Retinal pigment epithelial cell (primary cell): ENCODE measurements at places on chromosomes 3 and 15.

GRCh38 chr3:71089271-71089847 is 494.2 kb downstream of the FOXP1 start:
- DNase-seq: no peak

GRCh38 chr15:39922462-39923092 is 2.5 kb upstream of the GPR176 start:
- DNase-seq: no peak

DNA sequence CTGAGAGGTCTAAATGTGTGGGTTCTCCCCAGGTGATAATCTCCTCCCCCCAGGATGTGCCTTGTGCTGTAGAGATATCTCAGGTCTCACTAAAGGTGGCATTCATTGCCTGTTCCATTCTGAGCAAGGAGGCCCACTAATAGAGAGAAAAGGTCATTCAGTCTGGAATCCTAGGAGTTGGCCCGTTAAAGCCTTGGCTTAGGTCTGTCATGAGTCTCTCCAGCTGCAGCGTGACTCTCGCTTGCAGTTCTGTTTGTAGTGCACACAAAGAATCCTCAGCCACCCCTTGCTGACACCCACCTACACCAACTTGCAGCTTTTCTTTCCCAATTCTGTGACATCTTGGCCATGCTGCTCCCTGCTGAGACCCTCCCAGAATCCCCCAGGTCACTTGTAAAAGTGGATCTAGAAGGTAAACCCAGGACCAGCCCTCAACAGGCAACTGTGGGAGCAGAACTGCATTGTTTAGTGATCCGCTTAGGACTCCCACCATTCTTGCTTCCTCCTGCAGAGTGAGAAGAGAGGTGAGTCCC is 17.7 kb downstream of the MAGEF1 start:
- no peak for DNase-seq

DNA sequence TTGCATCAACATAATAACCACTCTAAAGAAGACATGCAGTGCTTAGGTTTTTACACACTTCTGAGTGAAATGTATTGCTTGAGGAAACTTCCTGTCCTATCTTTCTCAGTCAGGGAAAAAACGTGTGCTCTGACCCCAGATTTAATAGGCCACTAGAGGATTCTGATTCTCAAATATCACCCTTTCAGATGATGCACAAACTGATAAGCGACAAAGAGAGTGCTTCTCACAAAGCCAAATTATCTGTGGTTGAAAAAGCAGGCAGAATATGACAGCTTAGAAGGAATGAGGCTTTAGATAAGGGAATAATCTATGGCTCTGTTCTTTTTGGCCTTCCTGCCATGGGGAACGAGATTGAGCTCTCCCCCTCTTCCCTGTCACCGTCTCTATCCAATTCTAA is 583.4 kb upstream of the SGO1 start:
- DNase-seq: no peak

GRCh38 chr3:126100634-126101301 is 16.8 kb upstream of the SLC41A3 start:
- no peak for DNase-seq

- no peak for DNase-seq
Observed at GRCh38 chr3:131723343-131723742, 220.6 kb upstream of the MRPL3 start.

GRCh38 chr3:122916580-122916979 is 111.0 kb downstream of the SEMA5B start:
- no peak for DNase-seq

DNA sequence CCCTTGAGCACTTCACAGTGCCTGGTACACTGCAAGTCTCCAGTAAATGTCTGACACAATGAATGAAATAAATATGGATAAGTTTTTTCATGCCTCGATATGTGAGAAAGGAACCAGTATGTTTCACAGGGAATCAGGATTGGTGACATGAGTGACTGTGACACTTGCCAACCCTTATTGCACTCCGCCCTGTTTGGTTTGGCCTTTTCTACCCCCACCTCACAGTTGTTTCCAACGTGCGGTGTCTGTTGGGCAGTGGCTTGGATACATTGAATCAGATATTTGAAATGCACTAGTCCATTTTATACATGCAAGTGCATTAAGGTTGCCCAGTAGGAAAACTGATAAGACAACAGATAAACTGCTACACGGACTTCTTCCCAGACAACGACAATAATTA is 2.0 kb downstream of the NPHP3 start:
- DNase-seq: no peak

DNA sequence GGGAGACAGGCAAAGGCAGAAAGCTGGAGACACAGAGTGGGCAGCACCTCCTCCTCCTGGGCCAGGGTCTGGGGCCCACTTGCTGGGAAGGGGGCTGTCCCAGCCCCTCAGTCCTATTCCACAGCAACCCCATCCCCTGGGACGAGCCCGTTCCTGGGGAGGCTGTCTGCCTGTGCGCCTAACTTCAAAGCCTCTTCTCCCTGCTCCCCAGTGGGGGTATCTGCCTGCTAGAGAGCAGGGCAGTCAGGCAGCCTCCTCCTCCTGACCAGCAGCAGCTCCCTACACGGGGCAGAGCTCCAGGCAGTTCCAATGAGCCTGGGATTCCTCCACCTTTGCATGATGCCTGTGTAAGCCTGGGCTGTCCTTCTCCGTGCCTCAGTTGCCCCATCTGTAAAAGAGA is 6.9 kb downstream of the PTH1R start:
- DNase-seq: no peak

GRCh38 chr3:41874022-41874421 is 87.9 kb downstream of the ULK4 start:
- DNase-seq: no peak

- no peak for DNase-seq
Observed at GRCh38 chr3:36060950-36061349, 319.4 kb upstream of the STAC start.

GRCh38 chr15:33076937-33077336 is 117.6 kb downstream of the FMN1 start:
- DNase-seq: no peak

DNA sequence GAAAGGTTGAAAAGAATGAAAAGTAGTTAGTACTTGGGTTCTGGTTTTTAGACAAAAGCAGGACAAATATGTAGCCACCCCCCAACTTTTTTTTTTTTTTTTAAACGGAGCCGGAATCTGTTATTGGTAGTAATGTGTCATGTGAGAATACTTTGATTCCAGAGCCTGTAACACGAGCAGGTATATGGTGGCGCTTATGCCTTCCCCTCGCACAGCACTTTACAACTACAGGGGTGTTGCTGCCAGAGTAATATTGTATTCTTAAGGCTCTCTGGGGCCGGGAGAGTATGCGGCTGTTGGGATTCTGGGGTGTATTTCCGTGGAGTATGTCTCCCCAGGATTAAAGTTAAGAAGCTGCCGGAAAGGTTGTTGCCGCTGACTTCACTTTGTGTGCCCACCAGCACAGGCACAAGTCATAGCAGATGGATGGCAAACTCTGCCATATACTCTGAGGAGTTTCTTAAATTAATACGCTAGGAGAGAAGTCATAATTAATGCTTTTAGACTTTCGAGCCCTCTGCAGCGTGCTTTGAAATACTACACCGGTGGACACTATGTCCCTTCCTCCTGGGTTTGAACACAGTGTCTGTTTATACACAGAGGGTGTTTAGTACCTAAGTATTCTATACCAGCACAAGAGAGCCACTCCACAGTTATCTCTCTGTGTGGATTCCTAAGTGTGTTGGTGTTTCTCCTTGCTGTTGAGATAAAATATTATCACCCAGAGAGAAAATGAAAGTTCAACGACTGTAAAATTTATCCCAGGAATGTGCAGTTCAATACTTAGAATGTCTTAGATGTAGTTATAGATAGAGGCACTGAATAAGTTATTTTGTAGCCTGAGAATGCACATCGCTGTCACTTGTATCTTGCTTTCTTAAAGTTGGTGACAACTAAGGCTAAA is 1.4 kb downstream of the MBNL1 start:
- peak; percentile 43 for DNase-seq

GRCh38 chr15:31332681-31333071 is 6.0 kb downstream of the KLF13 start:
- no peak for DNase-seq

GRCh38 chr3:95468331-95468730 is 1346.1 kb upstream of the EPHA6 start:
- DNase-seq: no peak

DNA sequence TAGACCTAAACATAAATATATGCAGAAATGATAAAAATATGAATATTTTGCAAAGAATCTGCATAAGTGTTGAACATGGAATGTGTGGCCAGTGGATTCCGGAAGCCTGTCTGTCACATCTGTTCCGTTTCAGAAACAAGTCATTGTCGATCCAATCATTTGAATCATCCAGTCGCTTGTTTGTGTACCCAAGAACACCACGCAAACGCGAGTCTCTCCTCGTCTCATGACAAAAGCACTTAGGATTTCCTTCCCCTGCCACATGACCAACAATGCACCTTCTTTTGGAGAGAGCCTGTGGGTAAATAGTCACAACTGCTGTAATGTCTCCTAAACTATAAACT is 80.2 kb downstream of the FMN1 start:
- no peak for DNase-seq

- no peak for DNase-seq
Observed at GRCh38 chr3:38245930-38246329, 19.7 kb upstream of the SLC22A13 start.

DNA sequence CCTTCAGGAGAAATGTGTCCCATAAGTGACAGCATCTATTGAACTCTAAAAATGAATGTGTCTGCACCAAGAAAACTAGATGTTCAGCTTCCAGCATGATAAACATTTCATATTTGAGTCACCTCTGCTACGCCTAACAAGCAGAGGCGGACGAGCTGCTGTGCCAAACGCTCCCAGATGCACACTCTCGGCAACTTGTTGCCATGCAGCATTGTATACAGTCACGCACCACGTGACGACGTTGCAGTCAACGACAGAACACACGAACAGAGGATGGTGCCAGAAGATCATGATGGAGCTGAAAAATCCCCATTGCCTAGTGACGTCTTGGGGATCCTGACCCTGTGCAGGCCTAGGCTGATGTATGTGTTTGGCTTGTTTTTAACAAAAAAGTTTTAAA is 137.5 kb downstream of the XXYLT1 start:
- no peak for DNase-seq

DNA sequence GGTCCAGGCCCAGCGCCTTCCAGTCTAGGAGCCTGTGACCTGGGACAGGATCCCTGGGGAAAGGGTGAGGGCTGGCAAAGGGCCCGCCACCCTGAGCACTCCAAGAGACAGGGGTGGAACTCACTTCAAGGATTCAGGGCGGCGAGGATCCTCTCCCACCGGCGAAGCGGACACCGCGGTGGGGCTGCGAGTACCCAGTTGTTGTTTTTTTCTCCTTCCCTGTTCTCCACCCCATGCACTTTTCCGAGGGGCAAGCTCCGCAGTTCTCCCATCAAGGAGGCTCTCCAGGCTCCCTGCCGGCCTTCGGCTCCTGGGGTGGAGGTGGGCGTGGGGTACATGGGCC is 387 bp upstream of the PAQR5 start:
- no peak for DNase-seq

DNA sequence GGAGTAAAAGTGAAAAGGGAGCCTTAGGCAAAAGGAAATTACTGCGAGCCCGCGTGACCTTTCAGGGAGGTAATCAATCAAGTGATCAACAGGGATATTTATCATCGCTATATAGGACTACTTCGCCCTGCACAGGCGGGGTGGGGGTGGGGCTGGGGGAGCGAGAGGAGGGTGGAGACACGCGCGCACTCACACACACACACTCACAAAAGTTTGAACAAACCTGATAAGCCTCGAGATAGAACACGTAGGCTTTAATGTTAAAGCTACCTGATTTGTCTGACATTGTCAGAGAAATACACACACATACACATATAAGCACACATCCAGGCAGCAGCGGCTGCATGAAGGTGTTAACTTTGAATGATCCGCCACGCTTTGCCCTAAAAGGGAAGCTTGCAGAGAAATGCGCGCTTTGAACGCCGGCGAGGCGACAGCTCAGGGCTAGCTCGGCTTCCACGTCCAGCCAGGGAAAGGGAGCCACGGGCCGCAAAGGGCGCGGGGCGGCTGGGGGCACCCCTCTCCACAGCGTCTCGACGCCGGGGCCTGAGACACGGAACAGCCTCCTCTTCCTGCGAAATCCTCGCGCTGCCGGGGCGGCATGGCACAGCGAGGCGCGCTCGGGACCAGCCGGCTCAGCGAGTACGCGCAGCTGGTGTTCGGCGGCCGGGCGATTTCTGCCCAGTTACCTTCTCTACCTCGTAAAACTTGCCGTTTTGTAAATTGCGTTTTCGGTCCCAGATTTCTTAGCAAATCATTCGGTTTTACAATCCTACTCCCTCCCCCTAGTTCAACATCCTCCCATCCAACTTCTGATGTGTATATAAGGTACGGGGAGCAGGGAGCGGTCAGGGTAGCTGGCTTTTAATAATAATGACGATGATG is 4.8 kb upstream of the MECOM start:
- no peak for DNase-seq

DNA sequence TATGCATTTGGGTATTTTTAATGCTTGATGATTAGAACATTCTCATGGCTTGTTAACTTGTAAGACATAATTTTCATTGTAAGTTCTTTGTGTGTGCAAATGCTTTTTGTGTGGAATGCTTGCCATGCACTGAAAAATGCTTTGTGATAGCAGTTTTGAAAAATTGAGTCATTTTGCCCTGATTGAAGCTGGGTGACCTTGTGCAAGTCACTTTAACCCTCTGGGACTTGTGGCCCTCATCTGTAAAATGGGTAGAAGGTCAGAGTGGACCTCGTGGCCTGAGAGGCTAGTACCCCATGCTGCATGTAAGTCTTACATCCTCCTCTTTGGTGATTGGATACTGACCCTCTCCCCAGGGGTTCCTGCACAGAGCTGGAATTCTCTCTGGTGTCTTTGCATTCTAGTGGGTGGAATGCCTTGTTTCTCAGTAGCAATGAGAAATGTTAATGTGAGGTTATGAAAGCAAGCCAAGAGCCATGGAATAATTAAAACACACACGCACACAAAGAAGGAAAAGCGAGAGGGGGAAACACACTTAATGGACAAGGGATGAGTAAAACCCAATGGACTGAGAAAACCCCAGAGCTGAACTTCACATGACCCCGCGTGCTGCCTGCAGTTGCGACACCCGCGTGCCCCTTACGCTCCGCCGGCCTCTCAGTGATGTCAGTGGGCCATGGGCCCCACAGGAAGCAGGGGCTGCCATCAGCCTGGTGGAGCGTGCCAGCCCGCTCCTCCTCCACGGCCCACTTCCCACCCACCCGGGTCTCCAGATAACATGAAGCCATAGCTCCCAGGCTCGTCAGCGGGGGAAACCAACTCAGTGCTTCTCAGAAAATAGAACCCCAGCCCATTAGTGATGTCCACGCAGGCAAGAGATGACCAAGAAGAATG is 44.0 kb downstream of the SMAD3 start:
- DNase-seq: peak; percentile 89

- no peak for DNase-seq
Observed at GRCh38 chr15:49848282-49848724, 227.5 kb downstream of the DTWD1 start.

GRCh38 chr15:68797599-68798345 is 22.9 kb downstream of the ANP32A start:
- no peak for DNase-seq

DNA sequence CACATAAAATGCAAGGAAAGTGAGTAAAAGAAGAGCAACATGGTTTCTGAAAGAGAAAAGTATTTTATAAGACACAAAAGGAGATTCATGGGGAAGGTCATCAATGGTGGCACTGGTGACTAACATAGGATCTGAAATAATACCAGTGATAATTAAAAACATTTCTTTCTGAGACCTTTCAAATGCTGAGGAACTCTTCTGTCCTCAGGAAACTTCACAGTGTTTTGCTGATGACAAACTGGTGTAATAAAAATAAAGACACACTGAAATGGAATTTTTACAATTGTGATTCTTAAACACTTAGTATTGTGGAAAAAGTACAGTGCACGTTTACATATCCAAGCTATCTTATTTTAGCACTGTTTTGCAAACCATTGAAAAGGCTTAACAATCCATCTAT is 80.4 kb upstream of the ZBTB20 start:
- DNase-seq: no peak
